ENCODE measurements at places on chromosomes 6 and 20.

- no peak for DNase-seq
Observed at GRCh38 chr6:48397887-48398286, 286.9 kb upstream of the PTCHD4 start.

- no peak for DNase-seq
Observed at GRCh38 chr20:45372646-45373352, 5.3 kb downstream of the TP53TG5 start.

DNA sequence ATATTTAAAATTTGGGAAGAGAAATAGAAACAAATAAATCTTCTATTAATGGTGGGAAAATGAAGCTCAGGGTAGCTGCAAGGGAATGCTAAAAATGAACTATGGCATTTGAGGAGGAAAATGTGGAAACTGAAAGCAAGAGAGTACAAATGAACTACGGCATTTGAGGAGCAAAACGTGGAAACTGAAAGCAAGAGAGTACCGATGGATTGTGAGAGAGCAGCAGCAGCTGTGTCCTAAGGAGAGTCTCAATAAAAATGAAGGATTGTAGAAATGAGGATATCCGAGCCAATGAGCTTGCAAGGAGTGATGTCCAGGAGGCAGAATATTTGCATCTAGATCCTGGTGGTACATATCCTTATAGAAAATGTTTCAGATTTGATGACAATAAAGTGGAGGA lies 547.1 kb upstream of the ZNF337 start:
- DNase-seq: no peak

DNA sequence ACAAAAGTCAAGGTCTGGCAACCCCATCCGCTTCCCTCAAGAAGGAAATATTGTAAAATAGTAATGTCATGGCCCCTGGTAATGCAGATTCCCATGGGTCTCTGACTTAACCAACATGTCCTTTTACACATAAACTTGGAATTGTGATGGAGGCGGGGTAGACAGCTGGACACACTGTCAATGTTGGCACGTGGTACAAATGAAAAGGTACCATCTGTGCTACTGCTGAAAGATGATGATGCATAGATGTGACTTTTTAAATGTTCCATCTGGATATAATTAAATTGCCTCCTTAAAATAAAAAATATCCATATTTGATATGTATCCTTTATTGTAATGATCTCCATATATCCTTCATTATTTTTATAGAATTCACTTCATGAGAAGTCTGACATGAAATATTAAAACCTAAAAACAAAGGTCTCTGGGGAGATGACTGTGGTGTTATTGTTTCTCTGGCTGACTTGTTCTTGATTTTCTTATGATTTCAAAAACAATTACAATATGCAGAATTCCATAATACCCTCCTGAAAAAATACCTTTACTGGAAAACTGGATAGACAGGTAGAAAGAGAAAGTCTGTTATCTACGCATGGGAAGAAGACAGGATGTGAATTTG lies 104.5 kb downstream of the MKKS start:
- peak; percentile 87 for DNase-seq

- DNase-seq: peak; percentile 67
Observed at GRCh38 chr20:50680105-50680960, 11.0 kb downstream of the RIPOR3 start.

GRCh38 chr20:17543531-17544131 lies 12.5 kb upstream of the BFSP1 start:
- peak; percentile 87 for DNase-seq

- DNase-seq: no peak
Observed at GRCh38 chr6:9039258-9039657, 603.9 kb upstream of the SLC35B3 start.

DNA sequence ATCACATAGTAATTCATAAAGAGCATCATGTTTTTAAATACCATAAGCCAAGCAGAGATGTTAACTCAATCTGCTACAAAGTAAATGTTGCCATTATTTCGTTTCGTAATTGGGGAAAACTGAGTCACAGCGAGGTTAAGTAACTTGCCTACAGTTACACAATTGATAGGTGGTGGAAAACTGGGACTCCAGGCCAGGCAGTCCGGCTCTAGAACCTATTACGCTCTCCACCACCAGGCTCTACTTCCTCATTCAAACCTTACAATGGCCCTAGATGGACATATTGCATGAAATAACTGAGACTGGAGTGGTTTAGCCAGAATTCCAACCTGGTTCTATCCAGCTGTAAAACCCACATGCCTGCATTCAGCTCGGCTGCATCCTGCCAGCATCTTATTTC lies 58.2 kb downstream of the LINC00237 start:
- DNase-seq: no peak

GRCh38 chr6:21846541-21847451 lies 253.2 kb downstream of the SOX4 start:
- DNase-seq: no peak

GRCh38 chr20:22404419-22405170 lies 179.8 kb downstream of the FOXA2 start:
- peak; percentile 52 for DNase-seq

- DNase-seq: peak; percentile 96
Observed at GRCh38 chr6:33320315-33321181, 3.0 kb upstream of the ZBTB22 start.

- DNase-seq: peak; percentile 85
Observed at GRCh38 chr6:42520786-42521607, 42.8 kb upstream of the UBR2 start.

- DNase-seq: no peak
Observed at GRCh38 chr6:168606722-168607121, 165.7 kb downstream of the SMOC2 start.

DNA sequence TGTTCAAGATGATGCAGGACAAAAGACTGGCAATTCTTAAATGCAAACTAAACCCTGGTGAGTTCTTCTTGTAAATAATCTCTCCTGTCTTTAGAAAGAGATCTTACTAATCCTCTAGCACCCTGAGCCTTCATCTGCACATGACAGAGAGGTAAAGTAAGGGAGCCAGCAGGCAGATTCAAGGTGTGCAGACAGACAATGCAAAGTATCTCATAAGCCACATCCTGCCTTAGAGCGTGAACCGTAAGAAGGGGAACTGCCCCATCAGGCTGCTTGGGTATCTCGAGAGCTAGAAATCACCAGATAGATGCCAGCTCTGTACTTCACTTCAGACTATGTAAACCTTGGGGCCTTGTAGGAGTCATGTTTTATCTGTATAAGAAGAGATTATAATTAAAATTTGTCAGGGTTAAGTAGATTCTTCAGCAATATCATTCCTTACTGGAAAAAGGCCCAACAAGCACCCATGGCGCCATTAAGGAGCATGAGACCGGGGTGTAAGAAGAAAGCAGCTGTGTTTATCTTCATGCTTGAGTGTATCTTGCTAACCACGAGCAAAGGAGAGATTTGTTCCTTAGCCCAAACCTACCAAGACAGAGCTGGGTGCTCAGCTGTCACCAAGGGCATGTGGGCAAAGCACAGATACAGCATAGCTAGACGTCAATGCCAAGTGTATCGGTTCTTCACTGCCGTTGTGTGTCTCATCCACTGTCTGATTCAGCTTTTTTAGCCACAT lies 24.4 kb downstream of the CNR1 start:
- DNase-seq: no peak

- no peak for DNase-seq
Observed at GRCh38 chr6:548517-548916, 108.4 kb downstream of the HUS1B start.

DNA sequence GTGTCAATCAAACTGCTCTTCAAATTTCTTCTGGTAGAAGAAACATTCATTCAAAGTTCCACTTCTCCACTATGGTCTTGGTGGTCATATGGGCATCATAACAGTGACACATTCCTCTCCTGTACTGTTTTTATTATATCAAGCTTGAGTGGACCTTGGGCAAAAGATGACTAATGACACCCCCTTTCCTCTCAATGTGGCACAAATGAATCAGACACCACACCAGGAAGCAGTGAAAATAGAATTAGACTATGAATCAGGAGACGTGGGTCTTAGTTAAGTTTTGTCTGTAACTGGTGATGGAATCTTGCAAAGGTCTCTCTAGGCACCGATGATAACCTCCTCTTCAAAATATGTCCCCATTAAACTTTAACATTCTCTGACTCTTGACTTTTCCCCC lies 9.0 kb upstream of the NRSN1 start:
- DNase-seq: no peak

DNA sequence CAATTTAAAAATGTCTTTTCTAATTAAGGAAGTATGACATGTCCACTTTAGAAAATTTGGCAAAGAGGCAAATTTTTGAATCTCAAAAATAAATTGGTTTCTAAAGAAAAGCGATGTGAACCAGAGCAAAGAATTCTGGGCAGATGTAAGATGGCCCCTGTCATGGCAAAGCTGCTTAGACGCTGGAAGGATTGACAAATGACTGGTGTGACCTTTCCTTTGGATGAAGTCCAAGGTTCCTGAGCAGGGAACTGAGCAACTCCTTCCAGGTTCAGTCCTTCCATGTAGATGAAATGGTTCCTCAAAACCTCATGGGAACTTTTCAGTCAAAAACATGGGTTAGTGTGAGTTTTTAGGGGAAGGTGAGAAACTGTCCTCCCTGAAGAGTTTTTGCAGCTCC lies 25.1 kb downstream of the BRPF3 start:
- no peak for DNase-seq

DNA sequence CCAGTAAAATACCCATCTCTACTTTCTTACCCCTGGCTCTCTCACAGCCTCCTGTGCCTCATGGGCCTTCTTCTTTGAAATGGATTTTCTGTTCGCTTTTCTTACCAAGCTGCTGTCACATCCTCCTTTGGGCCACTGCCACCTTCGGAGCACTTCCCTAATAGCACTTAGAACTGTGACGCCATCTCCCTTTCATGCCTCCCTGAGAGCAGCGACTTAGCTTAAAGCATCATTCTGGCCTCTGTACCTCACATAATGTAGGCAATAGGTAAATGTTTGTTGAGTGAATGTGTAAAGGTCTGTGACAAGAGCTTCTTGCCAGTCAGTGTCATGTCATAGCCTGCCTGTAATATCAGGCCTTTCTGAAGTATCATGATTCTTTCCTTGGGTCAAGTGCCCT lies 78.8 kb downstream of the ADGRG6 start:
- no peak for DNase-seq

DNA sequence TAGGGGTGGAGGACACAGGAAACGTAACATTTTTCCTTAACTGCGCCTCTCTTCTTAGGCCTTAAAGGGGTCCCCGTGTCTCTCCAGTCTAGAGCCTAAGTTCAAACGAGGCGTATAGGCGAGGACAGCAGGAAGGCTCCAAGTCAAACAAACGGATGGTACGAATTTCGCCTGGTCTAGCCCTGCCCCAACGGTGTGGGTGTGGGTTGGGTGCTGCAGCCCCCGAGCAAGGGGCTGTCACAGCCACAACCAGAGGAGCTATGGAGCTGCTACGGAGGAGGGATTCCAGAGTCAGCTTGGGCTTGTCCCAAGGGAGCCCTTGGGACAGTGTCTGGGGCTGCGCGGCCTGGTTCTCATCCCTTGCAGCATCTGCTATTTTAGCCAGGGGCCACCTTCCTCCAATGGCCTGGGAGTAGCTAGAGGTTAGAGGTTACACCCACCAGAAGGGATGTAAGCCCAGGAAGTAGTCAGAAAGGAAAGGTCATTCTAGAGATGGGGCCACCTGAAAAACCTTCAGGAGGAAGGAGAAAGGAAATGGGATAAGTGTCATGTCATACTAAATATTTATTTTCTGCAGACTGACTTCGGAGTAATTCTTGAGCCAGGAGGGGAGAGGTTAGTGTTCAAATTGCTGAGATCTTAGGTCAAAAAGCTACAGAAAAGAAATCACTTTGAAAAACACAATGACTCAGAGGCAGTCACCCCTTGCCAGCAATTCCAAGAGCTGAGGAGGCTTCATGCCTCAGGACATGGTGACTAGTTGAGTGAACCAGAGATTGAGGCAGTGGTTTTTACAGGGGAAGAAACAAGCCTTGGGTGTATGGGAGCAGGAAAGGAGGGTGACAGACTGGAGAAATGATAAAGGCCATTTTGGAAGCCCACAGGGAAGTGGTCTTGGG lies 21.7 kb downstream of the VPS52 start:
- peak; percentile 93 for DNase-seq

- peak; percentile 83 for DNase-seq
Observed at GRCh38 chr6:144148886-144149285, 1.4 kb upstream of the STX11 start.

DNA sequence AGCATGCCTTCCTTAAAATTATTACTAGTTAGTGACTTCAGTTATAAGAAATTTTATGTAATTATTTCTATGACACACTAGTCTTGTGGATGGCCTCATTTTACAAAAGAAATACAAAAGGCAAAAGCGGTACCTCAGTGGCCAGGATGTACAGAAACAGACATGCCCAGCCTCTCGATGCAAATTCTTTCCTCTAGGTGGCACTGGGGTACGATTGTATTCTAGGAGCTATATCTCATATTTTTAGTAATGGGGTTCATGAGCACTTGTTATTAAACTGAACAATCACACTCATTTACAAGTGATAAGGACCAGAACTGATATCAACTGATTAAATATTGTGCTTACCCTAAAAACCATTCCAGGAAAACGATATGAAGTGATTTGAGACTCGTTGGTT lies 59.8 kb downstream of the SOD2 start:
- peak; percentile 23 for DNase-seq

GRCh38 chr6:157912326-157912725 lies 69.3 kb upstream of the SYNJ2 start:
- DNase-seq: peak; percentile 86

GRCh38 chr20:40331807-40332560 lies 357.1 kb downstream of the MAFB start:
- DNase-seq: no peak

GRCh38 chr20:57023997-57024396 lies 242.4 kb downstream of the BMP7 start:
- DNase-seq: no peak
